ENCODE measurements at places on chromosomes 5 and 9.
A peak's percentile ranks its signal among the peaks of the same experiment; 100 is the strongest.

DNA sequence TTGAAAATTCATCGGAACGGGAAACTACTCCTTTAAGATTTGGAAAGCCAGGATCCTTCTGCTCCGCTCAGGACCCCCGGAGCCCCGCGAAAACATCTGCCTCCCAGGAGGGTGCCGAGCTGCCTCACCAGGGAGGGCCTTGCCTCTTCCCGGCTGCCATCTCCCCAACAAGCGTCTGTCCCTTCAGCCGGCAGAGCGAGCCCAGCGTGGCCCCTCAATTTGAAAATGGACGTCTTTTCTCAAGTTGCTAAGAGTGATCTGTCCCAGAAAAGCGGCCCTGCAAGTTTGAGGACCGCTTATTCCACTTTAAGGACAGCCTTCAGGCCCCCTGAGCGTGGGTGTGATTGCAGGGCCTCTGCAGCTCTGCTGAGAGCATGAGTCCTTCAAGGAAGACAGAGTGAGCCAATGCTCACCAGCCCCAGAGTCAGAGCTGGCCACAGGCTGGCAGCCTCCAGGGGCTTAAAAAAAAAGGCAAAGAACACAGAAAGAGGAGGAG is 101.3 kb downstream of the PHF2 start:
- no peak for DNase-seq

DNA sequence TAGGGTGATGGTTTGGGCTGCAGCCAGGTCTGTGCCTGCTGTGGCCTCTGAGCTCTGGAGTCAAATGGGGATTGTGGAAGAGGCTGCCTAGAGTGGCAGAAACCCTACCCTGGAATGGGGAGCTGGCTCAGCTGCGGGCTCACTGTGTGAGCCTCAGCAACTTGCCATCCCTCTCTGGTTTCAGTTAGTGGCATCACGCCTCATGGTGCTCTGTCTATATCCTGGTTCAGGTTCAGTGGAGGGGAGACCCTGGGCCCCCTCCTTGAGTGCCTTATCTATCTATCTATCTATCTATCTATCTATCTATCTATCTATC is 132.6 kb downstream of the PHF2 start:
- no peak for DNase-seq

GRCh38 chr5:53407373-53407772 is 73.1 kb upstream of the FST start:
- DNase-seq, result no peak

- DNase-seq, result no peak
These were observed 37.9 kb downstream of the WWC1 start for GRCh38 chr5:168329302-168329701.

- DNase-seq, result no peak
These were observed 69.1 kb upstream of the TARS1 start for GRCh38 chr5:33371660-33372059.

- DNase-seq, result peak; percentile 73
These were observed 178.0 kb downstream of the ESM1 start for GRCh38 chr5:54807421-54807820.

- DNase-seq, result no peak
These were observed 30.4 kb upstream of the SYNPO start for GRCh38 chr5:150609843-150610584.

DNA sequence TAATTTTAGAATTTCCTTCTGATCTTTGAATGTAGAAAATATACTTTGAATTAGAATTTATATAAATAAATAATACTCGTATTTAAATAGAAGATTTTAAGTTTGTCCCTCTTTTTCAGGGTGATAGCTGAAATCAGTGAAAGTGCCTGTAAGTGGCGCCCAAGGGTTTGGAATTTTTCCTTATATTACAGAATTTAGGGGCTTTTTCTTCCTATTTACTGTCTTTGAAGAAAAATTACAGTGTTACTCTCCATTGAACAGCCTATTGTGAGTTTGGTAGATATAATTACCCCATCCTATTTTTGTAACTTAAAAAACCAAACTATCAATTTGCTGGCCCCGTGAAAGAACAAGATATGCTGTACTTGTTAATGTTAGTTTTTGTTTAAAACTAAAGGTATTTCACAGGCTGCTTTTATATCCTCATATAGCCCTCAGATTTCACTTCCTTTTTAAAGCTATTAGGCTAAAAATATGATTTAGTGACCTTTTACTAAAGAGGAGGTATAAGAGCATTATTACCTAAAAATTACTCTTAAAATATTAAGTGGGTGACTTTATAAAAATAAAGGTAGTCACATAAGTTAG is 3.2 kb downstream of the MAP3K1 start:
- DNase-seq, result no peak

DNA sequence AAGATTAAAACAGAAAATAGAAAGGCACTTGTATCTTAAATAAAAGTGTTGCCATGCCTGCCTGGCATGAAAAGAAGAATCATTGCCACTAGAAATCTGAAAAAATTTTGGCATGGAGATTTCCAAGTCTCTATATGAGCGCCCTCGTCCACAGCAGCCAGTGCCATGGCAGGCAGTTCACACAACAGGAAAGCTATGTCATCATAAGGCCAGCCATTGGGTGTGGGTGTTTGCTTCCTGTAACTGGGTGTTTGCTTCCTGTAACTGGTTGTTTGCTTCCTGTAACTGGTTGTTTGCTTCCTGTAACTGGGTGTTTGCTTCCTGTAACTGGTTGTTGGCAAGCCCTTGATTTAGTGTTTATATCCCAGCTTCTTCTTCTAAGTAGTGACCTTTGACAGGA is 446.7 kb downstream of the IRX1 start:
- DNase-seq, result no peak
